ENCODE measurements at places on chromosomes 7 and 10.

- no peak for DNase-seq
These were observed 103.1 kb downstream of the ZNF467 start for GRCh38 chr7:149670288-149670687.

DNA sequence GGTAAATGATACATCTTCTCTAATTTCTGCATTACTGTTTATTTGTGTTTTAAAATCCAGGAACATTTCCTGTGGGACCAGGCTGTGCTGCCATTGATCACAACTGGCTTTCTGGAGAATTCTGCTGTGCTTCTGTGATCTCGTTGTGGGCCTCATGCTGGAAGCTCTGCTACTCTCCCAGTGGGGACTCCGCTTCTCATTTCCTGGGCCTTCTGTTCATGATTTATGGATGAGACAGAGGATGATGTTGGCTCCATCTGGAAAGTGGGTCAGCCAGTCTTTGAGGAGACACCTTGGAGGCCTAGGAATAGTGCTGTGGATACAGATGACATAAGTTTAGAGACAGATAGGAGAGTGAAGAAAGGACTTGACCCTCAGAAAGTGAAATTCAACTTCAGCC, 15.2 kb upstream of the GPR158 start:
- no peak for DNase-seq

DNA sequence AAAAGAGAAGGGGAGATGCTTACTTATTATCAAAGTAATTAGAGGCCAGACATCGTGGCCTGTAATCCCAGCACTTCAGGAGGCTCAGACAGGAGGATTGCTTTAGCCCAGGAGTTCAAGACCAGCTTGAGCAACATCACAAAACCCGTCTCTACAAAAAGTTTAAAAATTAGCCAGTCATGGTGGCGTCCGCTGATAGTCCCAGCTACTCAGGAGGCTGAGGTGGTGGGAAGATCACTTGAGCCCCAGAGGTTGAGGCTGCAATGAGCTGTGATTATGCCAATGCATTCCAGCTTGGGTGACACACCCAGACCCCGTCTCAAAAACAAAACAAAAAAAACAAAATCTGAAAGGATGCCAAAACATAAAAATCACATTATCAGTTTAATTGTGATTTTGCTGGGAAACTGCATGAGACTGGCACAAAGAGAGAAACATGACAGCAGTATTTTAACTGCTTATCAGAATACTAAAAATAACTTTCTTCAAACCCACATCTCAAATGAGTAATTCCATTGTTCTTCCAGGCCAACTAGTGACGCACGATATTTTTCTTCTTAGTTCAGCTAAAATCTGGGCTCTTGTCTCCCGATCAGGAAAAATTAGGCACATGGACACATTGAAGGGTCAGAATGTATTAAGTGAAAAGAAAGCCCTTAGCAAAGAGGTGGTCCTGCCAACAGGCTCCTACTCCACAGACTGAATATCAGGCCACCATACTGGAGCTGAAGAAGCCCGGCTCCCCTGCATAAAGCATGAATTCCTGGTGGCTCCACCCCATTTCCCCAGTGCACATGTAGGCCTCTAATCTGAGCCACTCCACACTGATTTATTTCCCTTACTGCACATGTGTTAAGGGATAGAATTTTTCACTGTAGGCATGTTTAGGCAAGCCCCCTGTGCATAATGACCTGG, 9.6 kb upstream of the CCM2 start:
- no peak for DNase-seq

DNA sequence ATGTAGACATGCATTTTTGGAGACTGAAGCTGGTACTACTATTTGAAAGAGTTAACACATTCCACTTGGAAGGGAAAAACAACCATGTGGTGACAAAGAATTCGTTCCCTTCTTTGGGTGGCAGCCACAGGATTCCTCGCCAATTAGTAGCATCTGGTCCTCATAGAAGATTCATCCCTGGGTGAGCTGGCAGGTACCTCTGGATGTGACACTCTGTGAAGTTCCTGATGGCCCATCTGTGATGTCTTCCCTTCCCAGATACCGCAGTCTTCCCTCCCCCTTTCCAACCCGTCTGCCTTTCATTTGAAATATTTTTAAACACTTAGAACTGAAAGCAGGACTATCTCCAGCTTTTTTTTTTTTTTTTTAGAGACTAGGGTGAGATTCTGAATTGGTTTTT, 569.5 kb downstream of the TYW1 start:
- no peak for DNase-seq

DNA sequence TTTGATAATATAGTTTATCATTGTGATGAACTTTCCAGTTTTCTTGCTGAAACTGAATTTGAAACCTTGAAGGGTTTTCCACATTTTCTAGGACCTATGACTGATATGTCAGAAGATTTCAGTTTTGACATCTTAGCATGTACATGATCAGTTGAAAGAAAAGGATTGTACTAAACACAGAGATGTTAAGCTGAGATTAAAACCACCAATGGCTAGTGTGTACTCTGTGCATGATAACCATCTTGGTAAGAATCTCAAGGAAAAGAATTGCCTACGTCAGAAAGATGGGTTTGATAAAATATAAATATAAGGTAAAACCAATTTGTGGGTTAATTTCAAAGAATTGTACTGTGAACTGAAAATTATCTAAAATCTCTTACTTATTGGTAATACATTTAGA, 776.4 kb downstream of the GATA3 start:
- no peak for DNase-seq

DNA sequence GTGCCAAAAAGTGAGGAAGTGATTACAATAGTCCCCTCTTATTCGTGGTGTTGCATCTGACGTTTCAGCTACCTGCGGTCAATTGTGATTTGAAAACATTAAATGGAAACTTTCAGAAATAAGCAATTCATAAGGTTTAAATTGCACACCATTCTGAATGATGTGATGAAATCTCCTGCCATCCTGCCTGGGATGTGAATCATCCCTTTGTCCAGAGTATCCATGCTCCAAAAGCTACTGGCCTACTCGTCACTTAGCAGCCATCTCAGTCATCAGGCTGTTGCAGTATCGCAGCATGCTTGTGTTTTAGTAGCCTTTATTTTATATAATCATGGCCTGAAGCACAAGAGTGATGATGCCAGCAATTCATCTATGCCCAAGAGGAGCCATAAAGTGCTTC, 97.7 kb upstream of the CDCA7L start:
- DNase-seq: no peak

GRCh38 chr7:134932707-134933370, 53.5 kb upstream of the AGBL3 start:
- DNase-seq: no peak

DNA sequence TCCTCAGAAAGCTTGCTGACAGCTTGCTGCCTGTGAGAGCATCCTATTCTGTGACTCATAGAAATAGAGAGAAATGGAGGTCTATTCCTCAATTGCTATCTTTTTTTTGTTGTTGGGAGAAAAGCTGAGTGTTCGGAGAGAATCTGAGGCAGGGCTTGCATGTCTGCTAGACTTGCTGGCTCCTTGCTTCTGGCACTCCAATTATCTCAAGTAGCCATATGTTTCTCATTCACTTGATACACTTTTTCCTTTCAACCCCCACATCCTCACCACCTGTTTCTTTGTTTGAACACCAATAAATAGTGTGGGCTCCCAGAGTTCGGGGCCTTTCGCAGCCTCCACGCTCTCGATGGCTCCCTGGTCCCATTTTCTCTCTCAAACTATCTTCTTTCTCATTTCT, 172.2 kb downstream of the SH2D4B start:
- DNase-seq: no peak

DNA sequence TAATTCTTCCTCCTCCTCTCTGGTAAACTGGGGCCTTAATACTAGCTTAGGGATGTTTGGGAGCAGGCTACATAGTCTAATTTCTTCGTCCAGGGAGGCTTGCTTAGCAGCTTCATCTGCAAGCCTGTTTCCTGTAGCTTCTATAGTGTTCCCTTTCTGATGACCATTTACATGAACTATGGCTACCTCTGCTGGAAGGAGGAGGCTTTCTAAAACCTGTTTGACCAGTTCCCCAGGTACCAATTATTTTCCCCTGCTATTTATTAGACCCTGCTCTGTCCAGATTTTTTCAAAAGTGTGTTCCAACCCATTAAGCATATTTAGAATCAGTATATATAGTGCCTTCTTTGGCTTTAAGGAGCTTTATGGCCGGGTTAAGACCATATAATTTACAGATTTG, 38.8 kb upstream of the DNAH11 start:
- DNase-seq: no peak

DNA sequence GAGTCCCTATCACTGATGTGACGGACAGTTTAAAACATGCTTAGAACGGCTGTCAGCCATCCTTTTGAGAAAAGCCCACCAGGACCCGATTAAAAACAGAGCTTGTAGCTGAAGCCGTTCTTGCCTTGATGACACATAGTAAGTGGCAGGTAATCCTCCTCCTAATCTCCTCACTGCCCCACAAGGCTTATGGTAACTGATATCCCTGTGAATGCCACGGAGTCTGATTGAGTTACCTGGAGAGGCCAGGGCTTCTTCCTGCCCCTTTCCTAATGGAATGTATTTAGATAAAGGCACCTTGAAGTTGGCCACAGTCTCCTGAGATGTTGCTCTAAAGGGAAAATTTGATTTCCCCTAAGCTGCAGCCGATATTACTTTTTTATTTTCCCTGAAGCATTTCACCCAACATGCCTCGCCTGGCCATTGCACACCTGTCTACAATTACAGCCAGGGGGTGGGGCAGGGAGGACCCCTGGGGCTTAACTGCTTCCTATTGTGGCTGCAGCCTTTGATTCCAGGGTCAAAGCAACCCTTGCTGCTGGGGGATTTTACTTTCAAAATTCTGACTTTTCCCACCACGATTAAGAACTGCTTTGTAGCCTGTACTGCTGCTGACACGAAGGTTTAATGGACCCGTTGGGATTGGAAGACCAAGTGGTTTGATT, 169.0 kb upstream of the GPR26 start:
- DNase-seq: no peak

- DNase-seq: no peak
These were observed 694.8 kb downstream of the PHTF2 start for GRCh38 chr7:78493401-78493800.

DNA sequence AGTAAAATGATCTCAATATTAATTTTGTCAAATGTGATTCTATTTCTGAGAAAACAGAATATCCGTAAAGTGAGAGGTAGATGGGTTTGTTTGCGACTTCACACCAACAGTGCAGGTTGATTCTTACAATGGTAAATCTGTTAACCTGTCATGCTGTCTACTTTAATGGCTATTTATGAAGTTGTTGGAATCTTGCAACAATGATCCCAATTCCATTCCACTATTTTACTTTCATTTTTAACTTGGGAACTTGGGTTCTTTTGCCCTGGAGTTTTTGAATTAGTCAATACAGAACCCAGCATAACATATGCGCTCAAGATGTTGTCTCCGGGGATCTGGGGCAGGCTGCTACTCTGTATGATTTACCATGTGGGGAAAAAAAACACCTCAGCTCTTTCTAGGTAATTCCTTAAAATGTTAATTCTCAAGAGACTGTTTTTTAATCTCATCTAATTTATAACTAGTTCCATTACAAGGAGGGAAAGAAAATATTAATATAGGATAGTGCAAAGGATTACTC, 1.2 kb downstream of the LGI1 start:
- no peak for DNase-seq

DNA sequence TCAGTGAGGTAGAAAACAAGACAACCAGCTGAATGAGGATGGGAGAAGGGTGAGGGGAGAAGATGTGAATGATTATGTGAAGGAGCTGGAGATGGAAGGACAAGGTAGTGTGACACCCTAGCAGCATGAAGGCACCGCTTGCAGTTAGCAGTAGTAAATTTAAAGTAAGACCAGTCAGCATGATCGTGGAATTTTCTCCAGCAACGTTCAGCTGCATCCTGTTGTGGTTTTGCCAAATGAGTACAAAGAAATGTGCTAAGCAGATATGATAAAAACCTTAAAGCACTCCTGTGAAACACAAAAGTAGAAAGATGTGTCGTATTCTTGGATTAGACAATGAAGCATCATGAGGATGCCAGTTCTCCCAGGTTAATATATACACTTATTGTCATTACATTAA, 34.1 kb upstream of the IFRD1 start:
- DNase-seq: no peak

- no peak for DNase-seq
These were observed 21.1 kb upstream of the FOXI2 start for GRCh38 chr10:127715782-127716378.

DNA sequence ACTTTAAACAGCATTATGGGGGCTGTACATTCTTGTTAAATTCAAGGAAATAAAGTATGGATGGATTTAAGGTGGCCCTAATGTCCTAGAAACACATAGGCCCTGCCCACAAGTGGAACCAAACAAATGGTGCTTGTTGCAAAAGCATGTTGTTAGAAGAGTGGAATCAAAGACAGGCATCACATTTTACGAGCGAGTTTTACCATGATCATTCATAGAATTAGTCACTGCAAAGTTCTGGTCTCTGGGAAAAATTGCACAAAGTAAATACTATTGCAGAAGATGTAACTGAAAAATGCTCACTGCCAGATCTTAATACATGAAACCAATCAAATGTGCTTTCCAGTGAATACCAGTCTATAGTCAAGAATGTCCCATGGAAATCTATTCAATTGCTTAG, 677.1 kb downstream of the PARD3 start:
- no peak for DNase-seq

DNA sequence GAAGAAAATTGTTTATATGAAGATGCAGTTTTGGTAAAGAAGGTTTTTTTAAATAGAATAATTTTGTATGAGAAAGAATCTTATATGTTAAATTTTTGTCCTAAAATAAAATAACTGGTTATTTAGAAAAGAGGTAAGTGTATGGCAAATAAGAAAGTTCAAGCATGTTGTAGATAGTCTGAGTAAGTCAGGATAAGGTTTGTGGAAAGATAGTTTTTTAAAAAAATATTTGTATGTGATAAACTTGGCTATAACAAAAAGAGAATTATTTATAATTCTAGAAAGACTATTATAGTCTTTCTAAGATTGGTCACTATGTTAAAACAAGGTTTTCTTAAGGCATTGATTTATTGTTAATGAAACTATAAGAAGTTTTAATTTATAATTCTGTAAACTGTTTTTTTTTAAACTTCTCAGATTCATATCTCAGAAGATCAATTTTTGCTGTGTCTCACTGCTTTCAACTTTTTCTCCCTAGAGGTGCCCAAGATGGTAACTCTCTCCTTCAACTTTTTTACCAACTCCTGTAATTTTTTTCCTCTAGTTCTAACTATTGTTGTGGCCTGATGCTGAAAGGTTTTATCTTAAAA, 698.6 kb downstream of the CCSER2 start:
- no peak for DNase-seq

- DNase-seq: no peak
These were observed 105.8 kb downstream of the ZWINT start for GRCh38 chr10:56255298-56255697.

GRCh38 chr10:124449170-124450011, 444 bp downstream of the NKX1-2 start:
- no peak for DNase-seq

GRCh38 chr10:74641659-74642058, 184.7 kb upstream of the KAT6B start:
- DNase-seq: no peak

GRCh38 chr7:108451296-108451848, 4.9 kb downstream of the NRCAM start:
- no peak for DNase-seq

All from stimulated activated CD4-positive, alpha-beta T cell treated with anti-CD3 and anti-CD28 coated beads, Interleukin-1b, Interleukin-23, amount 100 ng/mL, for 4 hours (primary cell).